ENCODE measurements at places on chromosomes 6 and 20.

- DNase-seq: no peak
These were observed 13.7 kb upstream of the RTF2 start for GRCh38 chr20:56454754-56455153.

DNA sequence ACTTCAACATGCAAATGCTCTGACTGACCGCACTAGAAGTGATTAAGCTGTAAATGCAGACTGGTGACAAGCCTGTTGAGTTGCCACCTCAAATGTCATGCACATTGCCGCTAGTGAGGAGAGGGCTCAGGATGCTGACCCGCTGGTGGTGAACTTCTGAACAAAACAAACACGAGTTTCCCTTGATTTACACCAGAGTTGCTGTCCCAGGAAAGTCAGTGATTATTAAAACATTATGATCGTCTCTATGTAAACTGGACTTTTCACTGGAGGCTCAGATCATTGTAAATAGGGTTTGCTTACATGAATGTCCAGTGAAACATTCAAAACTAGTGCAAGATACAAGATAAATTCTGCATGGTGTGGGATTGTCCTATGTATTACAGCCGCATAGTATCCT is 420.1 kb downstream of the PREX1 start:
- DNase-seq: no peak

DNA sequence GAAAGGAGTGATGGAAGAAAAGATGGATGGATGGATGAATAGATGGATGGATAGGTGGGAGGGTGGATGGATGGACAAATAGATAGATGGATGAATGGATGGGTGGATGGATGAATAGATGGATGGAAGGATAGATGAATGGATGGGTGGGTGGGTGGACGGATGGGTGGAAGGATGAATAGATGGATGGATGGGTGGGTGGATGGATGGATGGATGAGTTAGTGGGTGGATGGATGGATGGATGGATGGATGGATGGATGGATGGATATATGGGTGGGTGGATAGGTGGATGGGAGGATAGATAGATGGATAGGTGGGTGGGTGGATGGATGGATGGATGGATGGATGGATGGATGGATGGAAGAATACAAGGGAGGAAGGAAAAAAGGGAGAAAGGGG is 82.2 kb downstream of the ATXN1 start:
- DNase-seq: no peak

- no peak for DNase-seq
These were observed 73.4 kb upstream of the FBXO30 start for GRCh38 chr6:145887969-145888368.

DNA sequence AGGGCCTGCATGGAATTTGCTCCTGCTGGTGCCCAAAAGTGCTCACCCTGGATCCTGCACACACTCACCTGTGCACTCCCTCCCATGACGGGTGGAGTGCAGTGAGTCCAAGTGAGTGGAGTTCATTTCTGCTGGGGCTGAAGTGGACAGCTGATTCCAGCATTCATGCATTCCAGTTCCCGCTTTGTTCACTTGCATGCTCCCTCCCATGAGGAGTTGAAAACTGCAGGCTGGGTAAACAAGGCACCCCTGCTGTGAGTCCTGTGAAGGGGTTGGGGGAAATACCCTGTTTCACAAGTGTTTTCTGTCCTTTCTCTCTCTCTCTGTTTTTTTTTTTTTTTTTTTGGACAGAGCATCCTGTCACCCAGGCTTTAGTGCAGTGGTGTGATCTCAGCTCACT is 454.1 kb upstream of the NOX3 start:
- no peak for DNase-seq

GRCh38 chr6:82712826-82713225 is 349.2 kb downstream of the TPBG start:
- DNase-seq: no peak

DNA sequence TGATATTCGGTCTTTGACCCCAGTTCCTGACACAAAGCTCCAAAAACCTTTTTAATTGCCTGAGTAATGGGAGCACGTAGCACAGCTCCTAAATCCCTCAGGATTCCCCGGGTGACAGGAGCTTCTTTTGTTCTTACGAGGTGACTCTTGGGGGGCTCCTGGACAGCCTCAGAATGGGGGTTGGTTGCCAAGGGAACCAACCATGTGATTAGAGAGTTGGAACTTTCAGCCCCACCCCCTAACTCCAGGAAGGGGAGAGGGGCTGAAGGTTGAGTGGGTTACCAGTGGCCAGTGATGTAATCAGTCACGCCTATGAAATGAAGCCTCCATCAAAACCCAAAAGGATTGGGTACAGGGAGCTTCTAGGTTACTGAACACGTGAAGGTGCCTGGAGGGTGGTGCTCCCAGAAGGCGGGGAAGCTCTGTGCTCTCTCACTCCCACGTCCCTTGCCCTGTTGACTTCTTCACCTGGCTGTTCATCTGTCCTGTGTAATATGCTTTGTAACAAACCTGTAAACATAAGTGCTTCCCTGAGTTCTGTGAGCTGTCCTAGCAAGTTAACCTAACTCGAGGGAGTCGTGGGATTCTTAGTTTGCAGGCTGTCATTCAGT is 89.5 kb downstream of the CHMP4B start:
- DNase-seq: no peak

- no peak for DNase-seq
These were observed 29.2 kb downstream of the YTHDF1 start for GRCh38 chr20:63186528-63187316.

- DNase-seq: no peak
These were observed 92.4 kb upstream of the SHLD1 start for GRCh38 chr20:5657876-5658200.

DNA sequence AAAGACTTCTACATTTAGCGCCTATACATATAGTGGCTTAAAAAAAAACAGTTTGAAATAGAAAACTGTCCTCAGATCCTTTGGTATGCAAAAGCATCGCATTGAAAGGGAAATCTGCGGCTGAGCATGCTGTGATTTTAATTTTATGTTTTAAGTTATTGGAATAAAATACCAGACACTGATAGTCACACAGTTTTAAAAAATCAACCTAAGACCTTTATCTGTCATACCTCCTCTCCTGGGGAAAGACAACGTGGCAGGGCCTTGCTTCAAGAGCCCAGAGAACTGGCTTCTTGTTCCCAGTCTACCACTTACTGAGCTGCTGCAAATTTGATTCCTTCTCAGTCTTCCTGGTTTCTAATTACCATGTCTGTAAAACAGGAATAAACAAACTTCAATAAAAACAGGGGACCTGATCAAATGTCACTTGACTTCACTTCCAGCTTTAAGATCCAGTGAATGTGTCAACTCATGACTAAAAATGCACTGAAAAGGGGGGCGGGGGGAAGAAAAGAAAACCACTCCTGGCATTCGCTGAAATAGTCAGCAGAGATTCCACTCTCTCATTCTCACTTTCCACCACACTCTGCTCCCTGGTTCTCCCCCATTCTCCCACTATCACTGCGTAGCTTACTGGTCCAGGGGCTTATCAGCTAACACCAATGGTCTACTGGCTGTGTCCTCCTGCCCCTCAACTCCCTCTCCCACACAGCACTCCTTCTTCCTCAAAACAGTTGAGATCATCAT is 494.7 kb upstream of the MARCKS start:
- no peak for DNase-seq

- no peak for DNase-seq
These were observed 53.7 kb downstream of the HNF4A start for GRCh38 chr20:44409132-44409600.

DNA sequence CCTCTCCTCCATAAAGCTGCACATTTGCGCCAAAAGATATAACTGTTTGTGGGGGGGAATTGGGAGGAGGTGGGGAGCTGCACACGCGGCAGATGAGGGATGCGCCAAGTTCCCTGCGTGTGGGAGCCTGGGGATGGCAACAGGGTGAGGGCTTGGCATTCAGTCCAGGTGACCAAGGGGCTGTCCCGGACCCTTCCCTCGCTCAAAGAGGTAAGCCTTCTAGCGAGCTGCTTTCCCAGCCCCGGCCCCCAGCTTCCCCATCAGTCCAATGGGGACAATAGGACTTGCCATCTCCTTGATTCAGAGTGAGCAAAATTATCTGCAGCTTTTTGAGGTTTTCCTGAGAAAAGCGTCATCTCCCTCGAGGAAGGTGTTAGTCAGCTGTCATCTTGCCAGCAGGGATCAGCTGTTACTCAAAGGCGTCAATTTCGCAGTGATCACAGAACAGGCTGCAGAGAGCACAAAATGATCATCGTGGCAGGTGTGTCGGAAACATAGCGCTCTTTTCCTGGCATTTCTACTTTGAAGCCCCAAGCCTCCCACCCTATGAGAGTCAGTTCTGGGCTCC is 21.3 kb downstream of the ZNF831 start:
- no peak for DNase-seq

DNA sequence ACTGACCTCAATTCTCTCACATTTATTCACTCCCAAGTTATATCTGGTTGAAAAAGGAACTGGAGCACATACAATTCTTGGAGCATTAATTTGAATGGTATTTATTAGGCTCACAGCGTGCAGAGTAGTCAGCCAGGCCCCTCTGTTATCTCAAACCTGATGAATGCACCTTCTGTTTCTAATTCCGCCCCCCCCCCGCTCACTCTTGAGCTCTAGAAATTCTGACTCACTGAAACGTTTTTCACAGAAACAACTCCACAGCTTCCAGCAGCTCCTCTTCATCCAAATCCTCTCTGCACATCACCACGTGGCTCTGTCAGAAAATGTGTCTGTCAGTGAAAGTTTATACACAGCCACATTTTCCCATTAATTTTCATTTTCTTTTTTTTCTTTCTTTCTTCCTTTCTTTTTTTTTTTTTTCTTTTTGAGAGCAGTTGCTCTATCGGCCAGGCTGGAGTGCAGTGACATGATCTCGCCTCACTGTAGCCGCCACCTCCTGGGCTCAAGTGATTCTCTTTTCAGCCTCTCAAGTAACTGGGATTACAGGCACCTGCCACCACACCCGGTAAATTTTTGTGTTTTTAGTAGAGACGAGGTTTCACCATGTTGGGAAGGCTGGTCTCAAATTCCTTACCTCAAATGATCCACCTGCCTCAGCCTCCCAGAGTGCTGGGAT is 109.4 kb downstream of the TBXT start:
- DNase-seq: no peak

DNA sequence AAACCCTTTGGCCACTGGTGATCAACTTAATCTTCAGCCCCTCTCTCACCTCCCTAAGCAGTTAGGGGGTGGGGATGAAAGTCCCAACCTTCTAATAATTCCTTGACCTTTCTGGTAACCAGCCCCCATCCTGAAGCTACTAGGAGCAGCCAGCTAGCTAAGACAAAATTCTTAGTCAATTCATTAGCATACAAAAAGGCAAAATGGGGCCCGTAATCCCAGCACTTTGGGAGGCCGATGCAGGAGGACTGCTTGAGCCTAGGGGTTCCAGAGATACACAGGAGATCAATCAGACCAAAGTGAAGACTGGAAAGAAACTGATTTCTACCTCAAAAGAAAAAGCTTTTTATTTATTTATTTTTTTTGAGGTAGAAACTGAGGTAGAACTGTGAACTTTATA is 1.8 kb downstream of the ASCC3 start:
- no peak for DNase-seq

- no peak for DNase-seq
These were observed 872 bp upstream of the RIMS4 start for GRCh38 chr20:44811150-44811685.

- no peak for DNase-seq
These were observed 825.5 kb upstream of the MANEA start for GRCh38 chr6:94751641-94752329.

- DNase-seq: no peak
These were observed 156.5 kb downstream of the BTBD3 start for GRCh38 chr20:12074111-12074655.

DNA sequence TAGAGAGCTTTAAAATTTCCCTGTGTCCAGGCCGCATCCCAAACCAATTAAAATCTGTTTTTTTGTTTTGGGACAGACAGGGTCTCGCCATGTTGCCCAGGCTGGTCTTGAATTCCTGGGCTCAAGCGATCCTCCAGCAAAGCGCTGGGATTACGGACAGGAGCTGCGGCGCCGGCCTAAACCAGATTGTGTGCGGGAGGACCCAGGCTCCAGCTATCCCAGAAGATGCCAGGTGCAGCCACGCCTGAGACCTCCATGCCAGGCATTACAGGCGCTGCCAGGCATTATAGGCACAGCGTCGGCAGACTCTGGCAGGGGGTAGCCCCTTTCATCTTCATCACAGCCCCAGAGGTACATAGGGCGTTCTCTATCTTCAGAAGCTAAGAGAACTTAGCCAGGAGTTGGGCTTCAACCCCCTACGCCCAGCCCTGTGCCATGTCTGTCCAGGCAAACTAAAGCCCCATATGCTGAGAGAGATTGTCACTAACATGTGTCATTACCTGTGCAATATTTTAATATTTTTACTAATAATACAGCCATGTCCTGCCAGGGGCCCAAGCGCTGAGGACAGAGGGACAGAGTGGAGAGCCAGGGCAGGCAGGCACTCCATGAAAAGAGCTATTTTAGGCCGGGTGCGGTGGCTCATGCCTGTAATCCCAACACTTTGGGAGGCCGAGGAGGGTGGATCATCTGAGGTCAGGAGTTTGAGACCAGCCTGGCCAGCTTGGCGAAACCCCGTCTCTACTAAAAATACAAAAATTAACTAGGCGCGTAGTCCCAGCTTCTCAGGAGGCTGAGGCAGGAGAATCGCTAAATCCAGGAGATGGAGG is 9.8 kb upstream of the GRM4 start:
- DNase-seq: no peak

GRCh38 chr6:73983367-73983766 is 287.4 kb downstream of the CD109 start:
- no peak for DNase-seq

DNA sequence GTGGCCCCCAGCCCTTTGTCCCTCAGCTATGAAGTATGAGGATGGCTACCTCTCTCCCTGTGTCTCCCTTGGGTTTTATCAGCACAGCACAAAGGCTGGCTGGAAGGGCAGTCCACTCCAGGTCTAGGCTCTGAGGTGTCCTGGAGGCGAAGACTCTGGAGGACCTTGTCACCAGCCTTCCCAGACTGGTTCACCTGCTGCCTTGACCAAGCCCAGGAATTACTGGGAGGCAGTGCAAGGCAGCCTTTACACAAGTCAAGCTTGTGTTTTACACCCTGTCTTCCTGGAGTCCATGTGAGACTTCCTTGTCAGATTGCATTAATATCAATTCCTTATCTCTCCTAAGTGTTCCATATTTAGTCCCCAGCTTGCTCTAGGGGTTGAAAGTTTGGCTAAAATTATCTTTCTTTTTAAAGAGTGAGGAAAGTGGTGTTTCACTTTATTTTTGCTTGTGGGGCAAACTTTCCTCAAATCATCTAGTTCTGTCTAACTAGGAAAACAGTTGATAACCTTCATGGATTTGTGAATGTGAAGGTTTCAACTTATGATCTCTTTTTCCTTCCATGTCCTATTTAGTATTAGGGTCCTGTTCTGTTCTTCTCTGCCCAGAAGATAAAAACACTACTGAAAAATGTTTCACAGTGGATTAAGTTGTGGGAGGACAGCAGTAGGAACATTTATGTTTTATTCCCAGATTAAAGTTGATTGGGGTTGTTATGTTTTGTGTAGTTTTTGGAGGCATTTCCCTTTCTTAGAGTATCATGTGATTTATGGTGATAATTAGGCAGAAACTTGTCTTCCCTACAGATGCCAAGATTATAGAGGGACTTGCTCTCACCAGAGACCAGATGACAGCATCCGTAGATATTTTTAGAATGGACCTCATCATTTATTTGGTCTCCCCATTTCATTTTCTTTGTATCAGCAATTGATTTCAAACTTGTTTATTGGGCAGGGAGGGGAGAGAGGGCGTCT is 114.8 kb downstream of the FOXO3 start:
- DNase-seq: no peak

- DNase-seq: no peak
These were observed 785.2 kb upstream of the FLRT3 start for GRCh38 chr20:15122613-15123012.
